Fibroblast of pulmonary artery (primary cell): ENCODE measurements at places on chromosomes 7 and 10.

- DNase-seq = no peak
Measured at GRCh38 chr7:92725161-92725925, 111.0 kb downstream of the CDK6 start.

DNA sequence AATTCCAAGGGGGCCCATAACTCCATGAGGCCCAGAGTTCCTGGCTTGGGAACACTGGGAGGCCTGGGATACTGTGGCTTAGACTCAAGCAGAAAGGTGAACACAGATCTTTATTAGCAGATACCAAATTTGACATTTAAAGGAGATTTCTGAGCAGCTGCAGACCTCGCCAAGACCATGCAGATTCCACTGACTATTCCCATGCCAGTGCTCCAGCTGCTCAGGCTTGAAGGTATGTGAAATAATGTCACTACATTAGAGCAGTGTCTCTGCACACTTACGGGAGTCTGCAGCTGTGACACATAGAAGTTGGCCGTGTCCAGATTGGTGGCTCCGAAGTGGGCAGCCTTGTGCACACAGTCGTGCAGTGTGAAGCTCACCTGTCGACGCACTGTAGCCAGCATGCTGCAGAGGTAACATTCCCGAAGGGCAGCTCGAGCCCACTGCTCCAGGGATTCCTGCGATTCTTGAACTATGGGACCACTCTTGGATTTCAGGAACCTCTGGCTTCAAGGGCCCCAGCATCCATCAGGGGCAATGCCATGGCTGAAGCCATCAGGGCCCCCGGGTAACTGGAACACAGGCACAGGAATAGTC, 46.1 kb downstream of the SEPTIN7 start:
- no peak for DNase-seq

- peak; percentile 3 for DNase-seq
Measured at GRCh38 chr7:132061937-132062336, 505.5 kb upstream of the PODXL start.

DNA sequence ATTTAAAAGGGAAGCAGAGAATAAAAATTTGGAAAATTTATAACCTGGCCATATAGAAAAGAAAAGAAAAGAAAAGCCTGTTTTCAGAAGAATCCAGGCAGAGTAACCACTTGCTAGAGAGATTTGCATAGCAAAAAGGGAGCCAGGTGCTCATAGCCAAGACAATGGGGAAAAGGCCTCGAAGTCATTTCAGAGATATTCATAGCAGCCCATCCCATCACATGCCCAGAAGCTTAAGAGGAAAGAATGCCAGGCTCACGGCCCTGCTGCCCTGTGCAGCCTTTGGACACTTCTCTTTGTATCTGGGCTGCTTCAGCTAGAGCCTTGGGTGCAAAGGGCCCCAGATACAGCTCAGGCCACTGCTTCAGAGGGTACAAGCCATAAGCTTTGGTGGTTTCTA, 159.8 kb downstream of the CCDC7 start:
- no peak for DNase-seq

DNA sequence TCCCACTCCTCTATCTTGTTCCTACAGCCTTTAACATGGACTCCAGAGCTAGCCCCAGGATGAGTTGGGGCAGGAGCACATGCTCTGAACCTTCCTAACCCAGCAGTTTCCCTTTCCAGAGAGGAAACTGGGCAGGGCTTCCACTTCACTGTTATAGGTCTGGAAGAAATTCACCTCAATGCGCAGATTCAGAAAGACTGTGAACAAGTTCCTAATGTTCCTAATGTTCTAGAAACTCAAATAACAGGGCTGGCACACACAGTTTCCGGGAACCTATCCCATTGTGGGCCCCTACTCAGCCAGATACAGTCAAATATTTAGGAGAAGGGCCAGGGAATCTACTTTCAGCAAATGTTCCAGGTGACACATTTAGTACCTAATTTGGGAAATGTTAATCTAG, 29.7 kb downstream of the ABCC2 start:
- DNase-seq = no peak

- DNase-seq = peak; percentile 72
Measured at GRCh38 chr10:43707770-43708169, 59.1 kb upstream of the ZNF32 start.

GRCh38 chr7:75967487-75967997, 26.9 kb downstream of the TMEM120A start:
- DNase-seq = no peak

DNA sequence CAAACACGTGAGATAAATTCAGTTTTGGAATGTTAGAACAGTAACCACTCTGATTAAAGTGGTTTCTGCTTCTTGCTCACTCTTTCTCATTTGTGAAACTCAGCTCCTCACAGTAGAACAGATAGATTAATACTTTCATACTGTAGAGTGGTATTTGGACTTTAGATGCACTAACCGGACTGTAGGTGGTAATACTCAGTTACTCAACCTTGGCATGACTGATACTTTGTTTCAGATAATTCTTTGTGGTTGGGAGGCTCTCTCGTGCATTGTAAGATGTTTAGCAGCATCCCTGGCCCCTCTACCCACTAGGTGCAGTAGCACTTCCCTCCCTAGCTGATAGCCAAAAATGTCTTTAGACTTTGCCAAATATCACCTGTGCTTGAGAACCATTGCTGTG, 37.6 kb downstream of the MCU start:
- DNase-seq = no peak

GRCh38 chr10:132964231-132964630, 21.9 kb upstream of the CFAP46 start:
- no peak for DNase-seq

DNA sequence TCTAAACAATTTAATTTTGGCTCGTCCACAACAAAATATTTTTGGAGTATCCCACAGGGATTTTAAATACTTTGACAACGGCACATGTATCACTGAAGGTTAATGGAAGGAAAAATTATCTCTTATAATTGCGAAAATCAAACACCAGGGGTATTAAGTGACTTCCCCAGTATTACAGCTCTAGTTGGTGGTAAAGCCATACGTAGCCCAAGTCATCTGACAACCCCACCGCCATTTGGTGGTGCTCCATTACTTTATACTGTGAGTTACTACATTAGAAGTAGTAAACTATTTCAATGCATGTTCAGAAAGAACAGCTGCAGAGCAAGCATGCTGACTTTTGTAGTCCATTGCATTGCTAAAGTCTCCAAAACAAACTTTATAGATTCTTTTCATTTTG, 179.7 kb downstream of the HGF start:
- no peak for DNase-seq

GRCh38 chr10:107529350-107529749, 364.8 kb upstream of the SORCS1 start:
- DNase-seq = no peak

DNA sequence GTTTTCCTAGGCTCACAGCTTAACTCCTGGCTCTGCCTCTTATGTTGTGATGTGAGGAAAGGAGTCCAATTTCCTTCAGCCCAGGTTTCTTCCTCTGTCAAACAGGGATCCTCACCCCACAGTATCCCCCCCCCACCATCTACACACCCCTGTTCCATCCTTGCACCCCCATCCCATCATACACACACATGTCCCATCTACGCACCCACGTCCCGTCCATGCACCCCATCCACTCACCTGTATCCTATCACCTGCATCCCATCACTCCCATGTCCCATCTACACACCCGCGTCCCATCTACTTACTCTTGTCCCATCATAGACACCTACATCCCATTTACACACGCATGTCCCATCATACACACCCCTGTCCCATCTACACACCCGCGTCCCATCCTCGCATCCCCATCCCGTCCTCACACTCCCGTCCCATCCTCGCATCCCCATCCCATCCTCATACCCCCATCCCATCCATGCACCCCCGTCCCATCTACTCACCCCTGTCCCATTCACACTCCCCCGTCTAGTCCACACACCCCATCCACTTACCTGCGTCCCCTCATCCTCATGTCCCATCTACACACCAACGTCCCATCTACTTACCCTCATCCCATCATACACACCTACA, 117.3 kb downstream of the TRRAP start:
- no peak for DNase-seq

GRCh38 chr10:76729841-76730487, 907.6 kb downstream of the KCNMA1 start:
- no peak for DNase-seq

- peak; percentile 55 for DNase-seq
Measured at GRCh38 chr7:1460821-1461645, 1.8 kb upstream of the MICALL2 start.

- DNase-seq = peak; percentile 16
Measured at GRCh38 chr7:29864656-29865055, 58.3 kb downstream of the WIPF3 start.

DNA sequence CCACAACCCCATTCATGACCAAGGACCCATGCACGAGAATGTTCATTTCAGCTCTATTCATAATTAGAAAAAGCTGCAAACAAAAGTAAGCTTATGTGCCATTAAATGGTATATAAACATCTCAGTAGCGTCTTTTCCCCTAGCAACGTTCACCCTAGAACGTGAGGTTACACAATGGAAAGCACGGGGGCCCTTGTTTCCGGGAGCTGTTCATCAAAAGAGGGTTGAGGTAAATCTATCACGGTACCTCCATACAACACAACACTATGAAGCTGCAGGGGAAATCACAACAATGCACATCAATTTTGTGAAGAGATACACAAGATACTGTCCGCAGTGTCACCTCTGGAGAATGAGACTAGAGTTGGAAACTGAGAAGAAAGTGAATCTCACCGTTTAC, 80.9 kb upstream of the DDC start:
- DNase-seq = no peak

- no peak for DNase-seq
Measured at GRCh38 chr10:43427166-43427825, 9.6 kb upstream of the ZNF487 start.

GRCh38 chr7:23235813-23236221, 10.8 kb upstream of the GPNMB start:
- DNase-seq = peak; percentile 71

DNA sequence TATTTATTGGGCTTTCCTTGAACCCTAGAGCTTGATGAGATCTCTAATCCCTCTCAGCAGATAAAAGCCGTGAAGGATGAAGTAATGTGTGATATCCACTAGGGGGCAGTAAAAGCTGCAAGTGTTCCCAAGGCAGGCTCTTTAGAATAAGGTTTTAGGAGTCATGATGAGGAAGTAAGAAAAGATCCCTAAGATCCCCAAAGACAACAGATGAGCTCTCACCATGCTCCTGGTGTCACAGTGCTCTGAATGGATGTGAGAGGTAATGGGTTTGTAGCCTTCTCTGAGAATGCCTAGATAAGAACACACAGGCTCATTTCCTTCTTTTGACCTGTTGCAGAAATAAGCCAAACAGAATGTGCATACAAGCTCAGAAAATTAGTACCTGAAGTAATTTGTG, 70.4 kb upstream of the ITPRID1 start:
- peak; percentile 53 for DNase-seq

DNA sequence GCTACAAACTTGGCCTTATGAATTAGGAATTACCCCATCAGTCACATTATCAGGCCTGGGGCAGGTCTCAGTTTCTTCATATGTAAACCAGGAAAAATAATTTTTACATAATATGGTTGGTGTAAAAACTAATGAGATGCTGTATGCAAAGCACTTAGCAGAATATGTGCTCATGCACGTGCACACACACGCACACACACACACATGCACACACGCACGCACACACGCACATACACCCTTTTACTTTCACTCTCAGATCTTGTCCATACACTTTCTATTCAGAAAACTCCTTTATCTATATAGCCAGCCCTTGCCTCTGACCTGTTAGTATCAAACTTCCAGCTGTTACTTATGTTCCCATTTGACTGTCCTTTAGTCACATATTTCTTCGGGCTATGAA, 92.7 kb downstream of the CREB5 start:
- DNase-seq = no peak

DNA sequence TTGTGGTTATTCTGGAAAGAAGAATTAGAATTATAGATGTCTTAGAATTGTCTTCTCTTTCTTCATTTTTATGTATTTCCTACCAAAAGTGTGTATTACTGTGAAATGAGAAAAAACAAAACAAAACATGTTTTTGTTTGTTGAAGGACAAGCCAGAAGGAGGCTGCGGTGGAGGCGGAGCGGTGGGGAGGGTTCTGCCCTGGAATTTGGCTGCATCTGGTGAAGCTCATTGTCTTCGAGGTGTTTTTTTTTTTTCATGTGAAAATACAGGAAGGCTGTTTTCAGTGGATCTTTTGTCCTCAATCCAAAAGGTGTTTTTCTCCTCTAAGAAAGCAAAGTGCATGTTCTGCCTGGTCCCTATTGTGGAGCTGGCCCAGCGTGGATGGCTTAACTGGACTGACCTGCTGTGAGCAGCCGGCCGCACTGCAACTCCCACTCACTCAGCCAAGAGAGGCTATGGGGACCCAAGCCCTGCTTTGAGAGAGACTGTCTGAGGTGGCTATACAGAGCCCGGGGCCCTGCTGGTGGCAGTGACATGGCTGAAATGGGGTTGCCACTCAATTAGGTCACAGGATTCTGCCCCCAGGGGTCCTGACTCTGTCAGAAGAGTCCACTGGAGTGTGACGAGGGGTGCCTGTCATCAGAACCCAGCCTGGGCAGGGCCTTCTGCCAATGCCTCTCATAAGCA, 184.9 kb upstream of the MKI67 start:
- no peak for DNase-seq

DNA sequence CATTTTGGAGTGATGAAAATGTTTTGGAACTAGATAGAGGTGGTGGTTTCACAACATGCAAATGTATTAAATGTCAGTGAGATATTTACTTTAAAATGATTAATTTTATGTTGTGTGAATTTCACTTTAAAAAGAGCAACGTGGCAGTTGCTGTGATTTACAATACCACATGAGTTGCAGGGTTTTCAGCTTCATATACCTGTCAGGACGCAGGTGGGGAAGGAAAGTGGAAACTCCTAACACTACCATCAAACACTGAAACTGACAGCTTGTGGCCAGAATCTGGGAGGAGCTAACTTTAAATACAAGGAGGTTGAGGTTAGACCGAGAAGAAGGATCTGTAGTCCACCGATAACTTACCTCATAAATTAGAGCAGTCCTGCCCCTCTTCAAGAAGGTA, 168.9 kb upstream of the TMEM72 start:
- DNase-seq = no peak

GRCh38 chr10:52573347-52573746, 199.2 kb downstream of the MBL2 start:
- no peak for DNase-seq

GRCh38 chr7:152351168-152351567, 84.6 kb downstream of the KMT2C start:
- no peak for DNase-seq

DNA sequence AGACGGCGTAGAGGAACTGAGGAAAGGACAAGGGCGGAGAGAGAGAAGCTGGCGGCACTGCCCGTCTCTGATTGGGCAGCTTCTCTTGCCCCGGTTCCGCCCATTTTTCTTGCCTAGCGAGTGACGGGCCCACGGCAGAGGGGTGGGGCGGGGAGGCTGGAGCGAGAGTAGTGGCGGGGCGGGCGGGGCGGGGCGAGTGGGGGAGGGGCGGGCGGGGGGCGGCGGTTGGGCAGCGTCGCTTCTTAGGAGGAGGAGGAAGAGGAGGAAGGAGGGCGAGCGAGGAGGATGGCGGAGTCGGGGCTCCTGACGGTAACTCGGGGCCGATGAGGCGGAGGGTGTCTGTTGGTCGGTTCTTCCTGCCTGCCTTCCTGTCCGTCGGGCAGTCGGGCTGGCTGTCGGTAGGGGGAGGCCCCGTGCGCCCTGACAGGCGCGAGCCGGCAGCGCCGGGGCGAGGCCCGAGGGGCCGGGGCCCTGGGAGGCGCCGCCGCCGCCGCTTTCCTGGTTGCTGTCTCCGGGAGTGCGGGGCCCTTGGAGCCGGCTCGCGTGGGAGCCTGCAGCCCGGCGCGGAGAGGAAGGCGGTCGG, at the start of gene SHOC2:
Gene SHOC2 (plus strand): TSS at position 256 of the 583 bp plus-strand sequence. CDS start 44,755 bp downstream, outside the sequence.
- no peak for DNase-seq

GRCh38 chr10:113524539-113525490, 28.0 kb upstream of the HABP2 start:
- DNase-seq = peak; percentile 12

- no peak for DNase-seq
Measured at GRCh38 chr10:71649631-71650030, 69.9 kb downstream of the C10orf105 start.
